ENCODE measurements at places on chromosomes 1 and 21. TPM values are rescaled to one million over a fixed set of nuclear protein-coding genes. Genes with fewer than 3 reads are reported as not detected.

DNA sequence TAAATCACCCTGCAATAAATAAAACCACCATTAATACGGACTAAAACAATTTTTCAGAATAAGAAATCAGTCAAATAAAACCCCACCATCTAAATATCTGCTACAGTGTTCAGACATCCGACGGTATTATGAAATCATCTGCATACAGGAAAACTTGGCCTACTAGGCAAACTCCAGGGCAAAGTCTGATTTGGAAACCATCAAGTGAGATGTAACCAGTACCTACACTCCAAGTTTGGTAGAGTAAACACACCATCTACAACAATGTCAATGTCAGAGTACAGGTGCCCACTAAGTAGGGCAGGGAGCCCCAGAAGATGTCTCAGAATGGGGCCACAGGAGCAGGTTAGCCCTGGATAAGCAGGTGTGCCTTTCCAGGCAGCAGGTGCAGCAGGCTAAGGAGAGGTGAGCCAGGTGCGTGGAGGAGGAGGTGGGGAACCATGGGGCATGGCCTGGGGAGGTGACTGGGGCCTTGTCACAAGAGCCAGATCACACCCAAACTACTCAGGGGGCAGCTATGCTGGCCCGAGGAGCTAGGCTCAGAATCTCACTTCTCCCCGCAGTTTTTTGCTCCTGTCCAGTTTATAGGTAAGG lies 59.6 kb downstream of the CAPZB start:
- no peak for DNase-seq

DNA sequence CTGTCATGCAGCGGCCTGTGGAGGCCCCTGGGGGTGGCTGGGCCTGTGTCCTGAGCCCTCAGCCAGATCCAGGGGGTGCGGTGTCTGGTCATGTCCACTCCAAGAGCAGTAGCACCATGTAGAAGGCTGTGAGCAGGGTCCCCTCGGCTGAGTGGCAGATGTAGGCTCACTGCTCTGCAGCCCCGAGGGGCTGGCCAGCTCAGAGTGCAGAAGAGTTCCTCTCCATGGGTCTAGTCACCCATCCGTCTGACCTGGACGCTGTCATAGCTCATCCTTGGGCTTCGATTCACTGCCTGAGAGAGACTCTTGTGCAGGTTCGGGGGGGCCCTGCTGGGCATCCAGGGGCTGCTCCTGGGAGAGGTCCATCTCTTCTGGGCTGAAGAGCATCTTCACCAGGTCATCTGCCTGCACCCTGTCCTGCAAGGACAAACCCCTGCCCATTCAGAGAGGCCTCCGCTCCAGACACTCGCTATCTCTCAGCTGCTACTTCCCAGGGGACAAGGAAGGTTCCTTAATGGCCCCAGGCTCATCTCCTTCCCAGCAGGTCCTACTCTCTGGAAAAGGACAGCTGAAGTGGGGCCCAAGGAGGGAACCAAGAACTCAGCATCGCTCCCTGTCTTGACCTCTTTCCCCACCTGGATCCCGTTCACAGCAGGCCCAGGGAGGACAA lies 6.5 kb upstream of the CLDN19 start:
- DNase-seq, result no peak

- DNase-seq, result no peak
Measured at GRCh38 chr1:206068314-206068713, 15.3 kb downstream of the RHEX start.

DNA sequence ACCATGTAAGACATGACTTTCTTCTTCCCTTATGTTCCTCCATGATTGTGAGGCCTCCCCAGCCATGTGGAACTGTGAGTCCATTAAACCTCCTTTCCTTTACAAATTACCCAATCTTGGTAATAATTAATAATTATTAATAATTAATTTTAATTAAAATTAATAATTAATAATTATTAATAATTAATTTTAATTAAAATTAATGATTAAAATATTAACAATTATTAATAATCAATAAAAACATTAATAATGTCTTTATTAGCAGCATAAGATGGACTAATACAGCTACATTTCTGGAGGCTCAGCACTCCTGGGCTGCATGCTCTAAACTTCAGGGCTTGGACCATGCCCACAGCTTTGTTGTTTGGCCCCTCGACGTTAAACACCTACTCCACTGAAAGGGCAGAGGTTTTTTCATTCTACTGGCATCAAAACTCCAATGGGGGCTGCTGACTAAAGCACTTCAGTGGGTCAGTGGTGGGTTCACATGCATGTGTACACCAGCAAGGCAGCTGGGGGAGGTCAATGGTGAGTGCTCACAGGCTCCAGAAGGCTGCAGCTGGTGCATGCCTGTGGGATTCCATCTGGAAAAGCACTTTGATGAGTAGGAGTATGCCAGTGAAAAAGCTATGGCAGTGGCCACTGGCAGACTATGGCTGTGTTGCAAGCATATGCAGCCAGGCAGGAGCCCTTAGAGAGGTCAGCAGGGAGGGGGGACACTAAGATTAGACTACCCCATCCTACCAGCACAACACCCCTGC lies 561.3 kb downstream of the NCAM2 start:
- no peak for DNase-seq

DNA sequence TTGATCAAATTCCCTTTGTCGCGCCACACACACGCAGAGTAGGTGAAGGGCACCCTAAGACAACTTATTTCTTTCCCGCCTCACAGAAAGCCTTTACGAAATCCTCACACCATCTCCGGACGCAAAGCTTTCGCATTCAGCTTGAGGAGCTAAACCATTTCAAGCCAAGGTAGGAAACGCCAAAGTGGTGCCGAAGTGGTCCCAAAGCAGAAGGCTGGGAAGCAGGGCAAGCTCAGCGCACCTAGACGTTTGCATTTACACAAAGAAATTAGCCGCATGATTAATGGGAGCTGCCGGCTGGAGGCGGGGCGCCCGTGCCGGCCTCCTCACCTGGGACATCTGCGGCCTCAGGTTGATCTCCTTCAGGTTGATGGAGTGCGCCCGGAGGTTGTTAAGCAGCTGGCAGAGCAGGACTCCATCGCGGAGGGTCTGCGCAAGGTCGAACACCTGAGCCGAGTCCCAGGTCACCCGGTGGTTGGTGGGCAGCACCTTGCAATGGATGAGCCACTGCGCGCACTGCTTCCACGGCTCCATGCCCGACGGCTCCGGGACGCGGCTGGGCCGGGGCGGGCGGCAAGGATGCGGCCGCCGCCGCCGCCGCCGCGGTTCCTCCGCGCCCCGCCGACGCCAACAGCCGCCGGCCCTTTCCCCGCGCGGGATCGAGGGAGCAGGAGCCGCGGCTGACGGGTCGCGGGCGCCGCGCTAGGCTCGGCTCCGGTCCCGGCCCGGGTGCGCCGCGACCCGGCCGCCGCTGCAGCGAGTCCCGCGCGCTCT lies 457 bp downstream of the VAV3 start:
- no peak for DNase-seq

GRCh38 chr1:176416777-176417176 lies 46.2 kb upstream of the PAPPA2 start:
- no peak for DNase-seq

GRCh38 chr1:3992103-3992556 lies 92.1 kb upstream of the C1orf174 start:
- no peak for DNase-seq

DNA sequence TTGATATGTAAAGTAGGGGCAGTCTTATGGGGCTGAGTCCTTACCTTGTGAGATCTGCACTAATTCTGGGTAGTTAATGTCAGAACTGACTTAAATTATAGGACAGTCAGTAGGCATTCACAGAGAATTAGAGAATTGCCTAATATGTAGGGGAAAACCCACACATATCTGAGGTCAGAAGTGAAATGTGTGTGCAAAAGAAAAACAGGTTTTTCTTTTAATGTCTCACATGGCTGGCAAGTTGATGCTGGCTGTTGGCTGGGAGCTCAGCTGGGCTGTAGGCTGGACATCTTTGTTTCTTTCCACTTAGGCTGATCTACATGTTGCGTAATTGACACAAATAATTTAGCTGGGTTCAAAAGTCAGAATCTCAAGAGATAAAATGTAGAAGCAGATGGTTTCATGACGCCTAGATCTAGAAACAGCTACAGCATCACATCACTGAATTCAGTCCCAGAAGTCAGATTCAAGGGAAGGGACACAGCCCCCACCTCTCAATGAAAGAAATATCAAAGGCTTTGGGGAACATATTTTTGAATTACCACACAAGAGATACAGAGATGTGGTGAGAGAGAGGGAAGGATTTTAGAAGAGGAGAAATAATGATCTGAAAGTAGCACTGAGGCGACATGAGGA lies 98.9 kb downstream of the TNFSF18 start:
- DNase-seq, result no peak

DNA sequence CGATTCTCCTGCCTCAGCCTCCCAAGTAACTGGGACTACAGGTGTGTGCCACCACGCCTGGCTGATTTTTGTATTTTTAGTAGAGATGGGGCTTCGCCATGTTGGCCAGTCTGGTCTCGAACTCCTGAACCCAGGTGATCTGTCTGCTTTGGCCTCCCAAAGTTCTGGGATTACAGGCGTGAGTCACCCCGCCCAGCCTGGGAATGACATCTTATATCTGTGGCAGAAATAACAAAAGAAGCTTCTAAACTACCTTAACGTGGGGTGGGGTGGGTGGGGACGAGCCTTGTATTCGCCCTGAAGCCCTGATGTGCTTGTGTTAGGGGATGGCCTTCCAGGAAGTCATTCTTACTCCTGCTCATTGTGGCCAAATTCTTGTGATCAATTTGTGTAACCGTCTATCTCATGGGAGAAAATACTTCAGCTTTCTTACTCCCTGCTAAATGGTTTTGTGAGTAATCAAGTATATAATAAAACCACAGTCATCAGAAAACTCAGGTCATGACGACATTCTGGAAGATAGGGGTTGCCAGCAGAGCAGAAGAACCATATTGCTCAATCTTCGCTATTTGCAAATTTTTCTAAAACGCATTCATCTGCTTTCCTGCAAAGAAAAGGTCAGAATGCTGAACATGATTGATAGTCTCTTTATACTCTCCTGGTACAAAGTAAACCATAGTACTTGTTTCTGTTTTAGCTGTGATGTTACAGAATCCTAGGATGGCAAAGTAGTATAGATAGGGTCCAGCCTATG lies 63.2 kb downstream of the DIRAS3 start:
- no peak for DNase-seq

- DNase-seq, result no peak
Measured at GRCh38 chr1:24386241-24386640, 27.3 kb downstream of the STPG1 start.

GRCh38 chr1:167555971-167556714 lies 2.6 kb upstream of the CREG1 start:
- DNase-seq, result no peak

The SLC35D1 gene
- polyA plus RNA-seq, result 15.1 TPM

The GPR89B gene
- polyA plus RNA-seq, result 58.5 TPM

The RGS7 gene
- 6.3 TPM for polyA plus RNA-seq

The KLF17 gene
- polyA plus RNA-seq, result not detected

The FNDC10 gene
- polyA plus RNA-seq, result 2.5 TPM
